Esophagus muscularis mucosa (tissue), 4 donors: ENCODE measurements at places on chromosomes 13 and 19.

DNA sequence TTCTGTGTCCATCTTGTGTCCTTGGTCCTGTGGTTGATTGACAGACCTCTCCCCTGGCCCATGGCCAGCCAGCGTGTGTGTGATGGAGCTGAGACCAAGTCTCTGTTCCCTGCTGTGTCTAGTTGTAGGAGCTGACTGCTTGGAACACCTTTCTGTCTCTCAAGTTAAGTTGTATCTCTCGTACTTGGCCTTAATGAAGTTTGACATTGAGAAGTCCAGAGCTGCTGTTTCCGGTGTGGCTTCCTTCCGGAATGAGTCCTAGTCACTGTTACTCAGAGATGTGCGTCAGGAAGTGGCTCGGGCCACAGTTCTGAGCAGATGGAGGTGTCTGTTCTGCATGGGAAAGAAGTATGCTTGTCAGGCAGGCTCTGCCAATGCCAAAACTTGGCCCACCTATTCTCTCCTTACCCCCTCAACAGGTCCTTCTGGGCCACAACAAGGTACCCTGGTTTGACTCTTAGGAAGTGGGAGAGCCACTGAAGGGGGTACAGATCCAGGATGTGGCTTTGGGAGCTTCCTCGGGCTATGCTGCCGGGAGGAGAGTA lies 54.3 kb downstream of the GATAD2A start:
- H3K36me3 ChIP-seq, result peaks cover 2% of the 10 kb centered on the region
- H3K27ac ChIP-seq, result peak overlapping the region; percentile 81
- no peaks in the 10 kb centered on the region for H3K27me3 ChIP-seq
- H3K4me1 ChIP-seq, result peaks cover 80% of the 10 kb centered on the region

- H3K27me3 ChIP-seq, result no peaks in the 10 kb centered on the region
- no peak overlapping the region for H3K27ac ChIP-seq
- H3K4me3 ChIP-seq, result no peak overlapping the region
- no peaks in the 10 kb centered on the region for H3K36me3 ChIP-seq
Observed at GRCh38 chr13:25943081-25943480, 108.7 kb downstream of the SHISA2 start.

GRCh38 chr19:46660551-46661019 lies 397 bp downstream of the DACT3 start:
- H3K36me3 ChIP-seq, result no peaks in the 10 kb centered on the region
- H3K27ac ChIP-seq, result peak overlapping the region; percentile 93
- H3K4me3 ChIP-seq, result peak overlapping the region; percentile 78
- H3K27me3 ChIP-seq, result no peaks in the 10 kb centered on the region

DNA sequence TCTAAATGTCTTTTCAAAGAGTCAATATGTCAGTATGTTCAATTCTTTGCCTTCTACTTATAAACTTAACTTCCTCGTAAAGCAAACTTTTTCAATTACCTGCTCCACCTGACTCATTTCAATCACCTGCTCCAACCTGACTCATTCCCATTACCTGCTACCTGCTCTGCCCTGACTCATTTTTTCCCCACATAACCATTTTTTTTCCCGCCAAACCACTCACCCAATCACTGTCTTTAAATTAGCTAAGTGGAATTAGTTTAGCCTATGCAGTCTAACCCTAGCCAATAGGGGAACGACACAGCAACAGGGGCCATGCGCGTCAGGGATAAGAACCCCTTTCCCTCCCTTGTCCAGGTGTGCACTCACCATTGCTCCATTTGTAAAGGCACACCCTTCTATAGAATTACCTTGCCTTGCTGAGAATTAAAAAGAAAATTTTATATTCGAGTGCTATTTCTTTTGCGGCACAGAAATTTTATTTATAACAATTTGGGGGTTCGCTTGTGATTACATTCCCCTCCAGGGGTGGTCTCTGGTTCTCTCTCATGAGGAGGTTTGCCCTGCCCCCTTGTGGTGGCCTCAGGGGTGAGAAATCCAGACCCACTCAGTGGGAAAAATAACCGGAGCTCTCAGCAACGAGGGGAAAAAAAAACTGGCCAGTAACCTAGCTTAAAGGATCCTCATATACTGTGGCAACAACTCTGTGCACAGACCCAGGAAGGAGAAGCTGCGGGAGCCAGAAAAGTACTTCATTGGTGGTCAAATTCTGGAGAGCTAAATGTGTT lies 193.1 kb downstream of the ZNF486 start:
- no peaks in the 10 kb centered on the region for H3K36me3 ChIP-seq
- no peak overlapping the region for H3K27ac ChIP-seq
- H3K4me1 ChIP-seq, result no peaks in the 10 kb centered on the region
- H3K27me3 ChIP-seq, result no peaks in the 10 kb centered on the region
- no peak overlapping the region for H3K4me3 ChIP-seq

DNA sequence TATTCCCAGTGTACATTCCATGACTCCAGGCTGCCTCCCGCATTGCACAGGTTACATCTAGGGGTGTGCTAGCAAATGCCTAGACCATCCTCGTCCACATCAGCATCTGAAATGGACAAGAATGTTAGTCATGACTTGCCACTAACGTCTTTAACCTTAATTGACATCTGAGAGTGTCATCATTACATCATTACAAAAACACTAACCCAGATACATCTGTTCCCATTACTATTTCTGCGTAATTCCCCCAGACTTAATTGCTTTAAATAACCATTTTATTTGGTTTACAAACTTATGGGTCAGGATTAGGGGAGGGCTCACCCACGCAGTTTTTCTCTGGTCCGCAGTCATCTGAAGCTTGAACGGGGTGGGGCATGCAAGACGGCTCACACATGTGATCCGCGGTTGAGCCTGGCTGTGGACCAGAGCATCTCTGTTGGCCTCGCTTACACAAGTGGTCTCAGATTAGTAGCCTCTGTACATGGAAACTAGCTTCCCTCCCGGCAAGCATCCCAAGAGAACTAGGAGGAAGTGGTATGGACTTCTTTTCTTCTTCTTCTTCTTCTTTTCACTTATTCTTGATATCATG lies 15.9 kb downstream of the KL start:
- DNase-seq, result no peak
- peaks cover 11% of the 10 kb centered on the region for H3K4me1 ChIP-seq
- no peak overlapping the region for H3K4me3 ChIP-seq

- peak overlapping the region; percentile 100 for H3K4me3 ChIP-seq
- no peaks in the 10 kb centered on the region for H3K36me3 ChIP-seq
- H3K27ac ChIP-seq, result peak overlapping the region; percentile 85
- peaks cover 18% of the 10 kb centered on the region for H3K4me1 ChIP-seq
Observed at GRCh38 chr13:20525144-20525600, 485 bp downstream of the CRYL1 start.

DNA sequence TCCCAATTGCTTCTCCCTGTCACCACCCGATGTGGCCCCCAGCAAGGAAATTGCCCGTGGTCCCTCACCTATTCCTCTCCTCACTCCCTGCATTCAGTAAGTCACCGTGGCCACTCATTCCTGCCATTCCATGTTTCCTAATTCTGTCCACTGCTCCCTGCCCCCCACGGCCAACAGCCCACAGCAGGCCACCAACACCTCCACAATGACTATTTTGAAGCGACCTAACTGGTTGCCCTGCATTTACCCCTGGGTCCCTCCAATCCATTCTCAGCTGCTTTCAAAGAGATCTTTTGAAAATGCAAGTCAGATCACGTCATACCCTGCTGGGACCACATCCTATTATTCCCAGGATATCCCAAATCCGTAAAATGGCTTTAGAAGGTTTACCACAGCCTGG lies 210.4 kb downstream of the DCLK1 start:
- DNase-seq, result no peak
- H3K27ac ChIP-seq, result no peak overlapping the region
- H3K4me1 ChIP-seq, result no peaks in the 10 kb centered on the region

DNA sequence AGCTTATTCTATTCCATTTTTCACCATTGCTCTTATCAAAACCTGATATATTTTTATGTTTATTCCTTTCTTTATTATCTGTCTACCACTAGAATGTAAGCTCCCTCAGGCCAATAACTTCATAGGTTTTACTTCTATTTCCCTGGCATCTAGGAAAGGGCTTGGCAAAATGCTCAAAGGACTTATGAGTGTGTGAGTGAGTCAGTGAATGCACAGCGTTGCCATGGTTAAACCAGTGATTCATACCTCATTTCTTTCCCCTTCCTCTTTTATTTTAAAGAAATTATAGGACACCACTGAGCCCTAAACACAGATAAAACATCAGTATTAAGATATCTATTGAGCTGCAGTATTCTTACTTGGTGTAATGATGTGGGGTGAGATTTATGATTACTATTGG lies 162.1 kb downstream of the GPC6 start:
- H3K4me3 ChIP-seq, result no peak overlapping the region
- no peaks in the 10 kb centered on the region for H3K36me3 ChIP-seq
- no peak overlapping the region for H3K27ac ChIP-seq
- H3K27me3 ChIP-seq, result no peaks in the 10 kb centered on the region
- DNase-seq, result no peak
- no peaks in the 10 kb centered on the region for H3K4me1 ChIP-seq

DNA sequence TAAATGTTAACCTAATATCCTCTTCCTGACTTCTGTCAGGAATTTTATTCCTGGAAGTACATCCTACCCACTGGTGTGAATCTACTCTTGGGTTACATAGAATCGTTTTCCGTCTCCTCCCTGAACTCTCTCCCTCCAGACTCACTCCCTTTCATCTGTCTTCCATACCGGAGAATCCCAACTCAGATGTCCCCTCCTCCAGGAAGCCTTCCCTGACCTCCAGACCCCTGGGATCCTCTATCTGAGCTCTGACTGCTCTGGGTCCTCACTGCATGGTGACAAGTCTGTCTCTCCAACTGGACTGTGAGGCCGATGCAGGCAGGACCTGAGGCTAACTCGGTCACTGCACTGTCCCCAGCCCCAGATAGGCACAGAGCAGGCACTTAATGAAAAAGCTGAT lies 24.6 kb downstream of the OPA3 start:
- H3K4me1 ChIP-seq, result peaks cover 12% of the 10 kb centered on the region
- no peak overlapping the region for H3K4me3 ChIP-seq
- H3K27ac ChIP-seq, result no peak overlapping the region
- H3K27me3 ChIP-seq, result no peaks in the 10 kb centered on the region
- DNase-seq, result no peak
- no peaks in the 10 kb centered on the region for H3K36me3 ChIP-seq

DNA sequence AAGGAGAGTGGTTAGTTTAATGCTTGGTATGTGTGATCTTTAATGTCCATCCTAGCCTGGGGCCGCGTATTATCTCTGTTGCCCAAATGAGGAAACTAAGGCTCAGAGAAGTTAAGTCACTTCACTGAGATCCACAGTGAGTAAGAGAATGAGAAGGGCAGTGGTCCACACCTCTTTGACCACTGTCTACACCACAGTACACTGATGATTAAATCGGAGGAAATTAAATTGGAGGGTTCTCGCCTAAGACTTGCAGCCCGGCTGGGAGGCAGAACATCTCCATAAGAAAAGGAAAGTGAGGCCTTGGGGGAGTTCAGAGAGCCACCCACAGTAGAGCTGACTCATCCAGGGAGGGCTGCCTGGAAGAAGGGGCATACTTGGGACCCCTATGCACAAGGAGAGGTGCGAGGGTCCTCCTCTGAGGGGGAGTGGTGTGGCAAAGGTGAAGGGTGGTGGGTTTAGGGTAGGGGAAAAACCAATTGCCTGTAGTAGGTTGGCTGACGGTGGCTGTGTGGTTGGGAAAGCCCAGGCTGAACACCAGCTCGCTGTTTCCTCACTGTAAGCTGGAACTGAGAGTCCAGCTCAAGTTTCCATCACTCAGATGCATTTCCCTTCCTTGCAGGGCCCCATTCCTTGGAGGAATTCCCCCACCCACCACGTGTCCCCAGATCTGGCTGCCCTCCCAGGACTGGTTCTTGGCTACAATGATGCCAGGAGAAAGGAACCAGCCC lies 15.0 kb upstream of the DHRS12 start:
- H3K4me1 ChIP-seq, result peaks cover 20% of the 10 kb centered on the region
- no peaks in the 10 kb centered on the region for H3K27me3 ChIP-seq
- DNase-seq, result no peak
- no peaks in the 10 kb centered on the region for H3K36me3 ChIP-seq
- no peak overlapping the region for H3K4me3 ChIP-seq

GRCh38 chr13:37769078-37769477 lies 100.5 kb downstream of the TRPC4 start:
- H3K27ac ChIP-seq, result no peak overlapping the region
- no peaks in the 10 kb centered on the region for H3K27me3 ChIP-seq
- no peaks in the 10 kb centered on the region for H3K4me1 ChIP-seq
- no peaks in the 10 kb centered on the region for H3K36me3 ChIP-seq
- no peak overlapping the region for H3K4me3 ChIP-seq
